Regular cardiac myocyte (primary cell): ENCODE measurements at places on chromosomes 4 and X. TPM values are rescaled to one million over a fixed set of nuclear protein-coding genes. Genes with fewer than 3 reads are reported as not detected.

TMEM271 gene
- total RNA-seq = not detected in 2 replicates

MYOZ2 gene
- total RNA-seq = 2.1 and 8.5 TPM in 2 replicates

AFP gene
- 0.38 and 0.85 TPM in 2 replicates for total RNA-seq

ADGRG4 gene
- total RNA-seq = not detected in 2 replicates

TKTL2 gene
- total RNA-seq = not detected in 2 replicates

FRMD7 gene
- not detected in 2 replicates for total RNA-seq

UGT2B10 gene
- not detected in 2 replicates for total RNA-seq

ARHGAP24 gene
- total RNA-seq = 42.6 and 47.4 TPM in 2 replicates

ITGB1BP2 gene
- 1.2 and 1.7 TPM in 2 replicates for total RNA-seq

CT45A5 gene
- total RNA-seq = not detected in 2 replicates

PLP1 gene
- under 0.01 and 0.28 TPM in 2 replicates for total RNA-seq

ODAPH gene
- not detected in 2 replicates for total RNA-seq

FABP2 gene
- under 0.01 TPM in 1 of 2 replicates, not detected in the other for total RNA-seq

ZNF630 gene
- total RNA-seq = 1.2 and 3.4 TPM in 2 replicates

BMPR1B gene
- total RNA-seq = 0.56 and 0.77 TPM in 2 replicates

C4orf54 gene
- total RNA-seq = not detected in 2 replicates

SPANXN3 gene
- total RNA-seq = not detected in 2 replicates

C4orf17 gene
- not detected in 2 replicates for total RNA-seq

ZNF280C gene
- 1.7 and 2.9 TPM in 2 replicates for total RNA-seq

RTL9 gene
- total RNA-seq = under 0.01 TPM in 2 replicates

CYSLTR1 gene
- not detected in 2 replicates for total RNA-seq

TEX13A gene
- total RNA-seq = not detected in 2 replicates

IDS gene
- 29.1 and 59.5 TPM in 2 replicates for total RNA-seq

DCLK2 gene
- total RNA-seq = 3.3 and 3.9 TPM in 2 replicates

FAM149A gene
- total RNA-seq = 2.3 and 8.2 TPM in 2 replicates

CSAG3 gene
- total RNA-seq = not detected in 2 replicates

WFS1 gene
- 15.1 and 23.1 TPM in 2 replicates for total RNA-seq

ARSJ gene
- total RNA-seq = 51.3 and 65.8 TPM in 2 replicates

IL13RA2 gene
- 0.38 and 1.1 TPM in 2 replicates for total RNA-seq

MCF2 gene
- not detected in 2 replicates for total RNA-seq

SSR4 gene
- total RNA-seq = 92.6 and 162 TPM in 2 replicates

PRR32 gene
- total RNA-seq = not detected in 2 replicates
